Neural crest cell (in vitro differentiated cells): ENCODE measurements at places on chromosomes 13 and 19.

DNA sequence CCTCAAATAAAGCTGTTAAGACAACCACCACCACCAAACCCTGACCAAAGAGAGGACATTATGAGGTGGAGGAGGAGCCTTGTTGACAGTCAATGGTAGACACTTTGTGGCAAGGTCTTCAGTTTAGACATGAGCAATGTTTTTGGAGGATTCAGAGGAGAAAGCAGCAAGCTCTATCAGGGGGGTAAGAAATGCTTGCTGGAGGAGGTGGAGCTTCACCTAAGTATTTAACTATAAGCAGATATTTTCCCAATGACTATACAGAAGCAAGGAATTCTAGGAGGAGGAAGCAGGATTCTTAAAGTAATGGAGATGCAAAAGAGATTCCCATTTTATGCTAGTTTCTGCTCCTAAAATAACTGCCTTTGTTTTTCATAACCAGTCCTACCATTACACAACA, 74.2 kb downstream of the TRPC4 start:
- no peak for DNase-seq

- peak; percentile 88 for DNase-seq
Observed at GRCh38 chr19:45693106-45693788, 781 bp downstream of the QPCTL start.

DNA sequence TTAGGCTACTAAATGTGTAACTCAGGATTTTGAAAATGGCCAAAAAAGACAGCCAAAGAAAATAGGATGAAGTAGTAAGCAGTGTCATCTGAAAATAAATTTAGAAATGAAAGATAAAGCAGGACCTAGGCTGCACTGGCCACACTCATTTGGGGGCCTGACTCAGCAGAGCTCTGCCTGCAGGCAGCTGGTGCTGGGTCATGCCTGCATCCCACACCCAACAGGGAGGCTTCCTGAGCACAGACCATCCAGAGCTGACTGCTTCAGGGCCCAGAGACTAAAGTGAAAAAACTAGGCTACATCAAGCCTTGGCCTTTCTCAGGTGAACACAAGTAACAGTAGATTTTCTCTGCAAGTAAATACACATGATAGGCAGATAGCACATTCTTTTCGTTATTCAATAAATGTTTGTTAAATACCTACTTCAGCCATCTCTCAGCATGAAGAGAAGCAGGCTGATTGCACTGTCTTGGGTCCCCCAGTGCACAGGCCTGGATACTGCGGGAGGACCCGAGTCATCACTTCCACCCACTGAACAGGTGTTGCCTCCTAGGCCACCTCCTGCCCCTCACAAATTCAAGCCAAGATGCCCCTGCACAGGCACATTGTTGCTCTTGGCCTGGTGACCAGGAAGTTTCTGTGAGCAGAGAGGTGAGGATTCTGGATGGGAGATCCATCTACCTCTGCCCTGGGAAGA, 284.0 kb downstream of the OXGR1 start:
- DNase-seq, result no peak

DNA sequence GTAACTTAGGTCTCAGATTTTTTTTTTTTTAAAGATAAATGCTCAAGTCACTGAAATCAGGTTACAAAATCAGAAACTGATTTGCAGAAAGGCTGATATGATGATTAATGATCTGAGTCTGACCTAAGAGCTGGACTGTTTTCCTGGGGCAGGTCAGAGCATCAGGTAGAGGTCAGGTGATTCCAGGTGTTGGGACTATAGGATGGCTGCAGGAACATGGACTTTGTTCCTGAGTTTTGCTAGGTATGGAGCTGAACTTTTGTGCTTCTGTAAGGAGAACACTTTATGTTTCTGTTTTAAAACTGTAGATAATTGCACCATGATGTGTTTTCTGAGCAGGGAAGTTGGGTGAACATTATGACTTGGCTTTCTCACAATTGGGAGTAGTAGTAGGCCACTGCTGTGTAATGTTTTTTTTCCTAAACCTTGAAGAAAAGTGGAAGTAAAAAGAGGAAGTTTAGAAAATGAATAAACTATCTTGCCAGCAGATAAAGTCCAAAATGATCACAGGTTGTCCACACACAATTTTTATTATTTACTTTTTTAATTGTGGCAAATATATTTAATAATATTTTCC, 297.2 kb downstream of the DCT start:
- no peak for DNase-seq

- no peak for DNase-seq
Observed at GRCh38 chr19:28067882-28068281, 1145.1 kb downstream of the UQCRFS1 start.

DNA sequence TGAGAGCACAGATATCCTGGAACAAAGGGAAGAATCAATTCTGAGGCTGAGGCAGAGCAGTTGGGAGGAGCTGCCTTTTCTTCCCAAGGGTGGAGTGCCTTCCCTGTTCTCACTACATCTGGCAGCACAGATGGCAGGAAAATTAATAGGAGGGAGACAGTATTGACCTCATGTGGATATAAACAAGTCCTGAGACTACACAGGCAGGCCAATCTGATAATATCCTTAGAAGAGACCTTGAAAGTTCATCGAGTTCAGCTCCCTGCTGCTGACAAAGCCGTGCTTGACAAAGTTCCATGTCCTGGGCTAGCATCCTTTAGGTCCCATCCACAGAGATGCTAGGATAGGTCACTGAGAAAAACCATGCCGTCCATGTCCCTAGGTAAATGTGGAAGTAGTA, 1451.5 kb downstream of the EFNB2 start:
- no peak for DNase-seq

GRCh38 chr13:112651311-112651710, 38.5 kb upstream of the ATP11A start:
- no peak for DNase-seq

GRCh38 chr13:48586591-48587103, 53.8 kb upstream of the RCBTB2 start:
- no peak for DNase-seq

DNA sequence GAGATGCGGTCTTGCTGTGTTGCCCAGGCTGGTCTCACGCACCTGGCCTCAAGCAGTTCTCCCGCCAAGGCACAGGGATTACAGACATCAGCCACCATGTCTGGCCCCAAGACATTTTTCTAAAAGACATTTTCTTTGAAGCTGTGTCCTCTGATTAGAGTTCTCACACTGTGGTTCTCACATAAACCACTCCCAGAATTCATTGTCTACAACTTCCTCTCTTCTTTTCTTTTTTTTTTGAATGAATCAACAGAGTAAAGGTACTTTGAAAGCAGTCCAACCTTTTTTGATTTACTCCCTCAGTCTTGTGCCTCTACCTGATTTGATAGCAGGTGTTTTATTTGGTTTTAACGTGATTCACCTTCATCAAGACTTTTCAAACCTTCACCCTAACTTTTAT, 14.3 kb upstream of the SHD start:
- no peak for DNase-seq

DNA sequence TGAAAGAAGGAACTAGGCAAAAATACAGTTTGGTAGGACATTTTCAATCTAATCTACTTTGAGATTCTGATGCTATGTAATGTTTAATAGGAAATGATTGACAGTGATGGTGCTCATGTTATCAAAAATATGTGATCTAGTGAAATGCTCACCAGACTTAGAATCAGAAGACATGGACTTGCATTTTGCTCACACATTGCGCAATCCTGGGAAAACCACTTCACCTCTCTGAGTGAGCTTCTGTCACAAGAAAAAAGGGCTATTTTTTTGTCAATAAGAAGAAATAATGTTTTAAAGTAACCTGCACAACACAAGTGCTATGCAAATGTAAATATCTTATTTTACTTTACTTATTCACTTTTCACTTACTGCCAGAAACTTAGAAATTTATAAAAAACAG, 380.9 kb upstream of the HTR2A start:
- no peak for DNase-seq

DNA sequence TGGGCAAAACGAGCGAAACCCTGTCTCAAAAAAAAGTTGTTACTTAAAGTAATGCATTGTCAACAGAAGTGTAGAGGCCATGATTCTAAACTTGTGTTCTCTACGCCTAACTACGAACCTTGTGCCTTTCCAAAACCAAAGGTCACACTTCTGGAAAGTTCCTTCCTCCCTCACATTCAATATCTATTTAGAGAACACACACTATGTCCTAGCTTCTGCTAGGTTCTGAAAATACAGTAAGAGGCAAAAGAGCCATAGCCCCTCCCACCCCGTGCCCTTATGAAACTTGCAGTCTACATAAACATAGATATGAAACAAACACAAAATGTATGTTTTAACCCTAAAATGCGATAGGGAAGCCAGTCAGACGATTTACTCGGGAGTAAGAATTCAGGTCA, 36.4 kb downstream of the RNF6 start:
- no peak for DNase-seq

DNA sequence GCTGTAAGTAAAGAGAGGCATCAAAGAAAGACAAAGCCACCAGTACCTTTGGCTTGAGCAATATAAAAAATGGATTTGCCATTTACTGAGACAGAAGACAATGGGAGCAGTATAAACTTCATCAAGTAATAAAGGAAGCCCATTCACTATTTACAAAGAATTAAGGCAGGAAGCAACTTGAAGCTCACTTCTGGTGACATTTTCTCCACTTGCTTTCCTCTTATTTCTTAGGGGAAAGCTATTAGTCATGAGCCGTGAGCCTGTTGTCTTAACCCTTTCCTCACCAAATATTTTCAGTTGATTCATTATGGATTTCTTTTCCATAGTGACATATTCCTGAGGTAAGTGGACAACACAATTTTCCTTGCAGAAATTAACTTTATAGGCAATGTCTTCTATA, 156.8 kb downstream of the DNAJC3 start:
- no peak for DNase-seq

DNA sequence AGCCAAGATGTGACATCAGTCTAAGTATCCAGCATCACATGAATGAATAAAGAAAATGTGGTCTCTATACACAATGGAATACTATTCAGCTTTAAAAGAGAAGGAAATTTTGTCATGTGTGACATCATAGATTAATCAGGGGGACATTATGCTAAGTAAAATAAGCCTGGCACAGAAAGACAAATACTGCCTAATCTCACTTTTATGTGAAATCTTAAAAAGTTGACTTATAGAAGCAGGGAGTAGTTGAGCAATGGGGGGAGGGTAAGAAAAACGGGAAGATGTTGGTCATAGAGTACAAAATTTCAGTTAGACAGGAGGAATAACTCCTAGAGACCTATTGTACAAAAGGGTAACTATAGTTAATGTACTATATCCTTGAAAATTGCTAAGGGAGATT, 10.4 kb upstream of the LCP1 start:
- DNase-seq, result no peak

GRCh38 chr19:4504891-4505569, 13.3 kb downstream of the PLIN4 start:
- no peak for DNase-seq

- no peak for DNase-seq
Observed at GRCh38 chr13:38412266-38412665, 62.6 kb downstream of the UFM1 start.

DNA sequence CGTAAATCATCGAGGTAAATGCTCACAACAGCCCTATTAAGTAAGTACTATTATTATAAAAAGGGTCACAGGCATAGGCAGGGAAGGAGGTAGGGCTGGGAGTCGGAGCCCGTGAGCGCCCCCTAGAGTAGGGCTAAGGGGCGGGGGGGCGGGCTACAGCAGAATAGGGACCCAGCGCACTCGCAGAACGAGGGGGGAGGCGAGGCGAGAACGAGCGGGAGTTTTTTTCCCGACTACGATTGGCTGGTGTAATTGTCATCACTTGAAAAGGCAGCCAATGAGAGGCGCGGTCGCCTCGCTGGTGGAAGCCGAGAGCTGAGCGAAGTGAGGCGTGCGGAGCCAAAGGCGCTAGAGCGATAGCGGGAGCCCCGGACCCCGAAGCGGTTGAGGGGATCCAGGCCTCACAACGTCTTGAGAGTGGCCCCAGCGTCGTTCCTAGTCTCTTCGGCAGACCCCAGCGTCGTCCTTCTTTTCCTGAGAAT, 24.2 kb downstream of the KEAP1 start:
- DNase-seq, result peak; percentile 61

- no peak for DNase-seq
Observed at GRCh38 chr19:4773047-4773640, 18.4 kb upstream of the FEM1A start.

DNA sequence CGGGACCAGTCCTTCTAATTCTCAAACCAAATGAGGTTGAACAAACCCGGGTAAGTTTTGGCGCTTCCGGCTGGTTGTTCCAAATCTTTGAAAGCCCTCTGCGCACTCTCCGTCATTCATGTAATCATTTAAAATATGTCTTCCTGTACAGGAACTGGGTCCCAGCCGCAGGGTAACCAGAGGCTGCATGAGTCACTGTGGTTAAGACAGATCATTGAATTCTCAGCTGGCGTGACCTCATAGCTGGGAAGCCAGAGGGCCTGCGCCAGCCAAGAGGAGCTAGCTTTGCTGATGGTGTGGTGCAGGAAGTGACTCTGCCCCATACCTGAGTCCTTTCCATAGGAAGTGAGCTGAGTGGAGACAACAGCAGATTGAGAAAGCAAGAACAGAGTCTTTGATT, 135.2 kb downstream of the TSHZ3 start:
- DNase-seq, result no peak

DNA sequence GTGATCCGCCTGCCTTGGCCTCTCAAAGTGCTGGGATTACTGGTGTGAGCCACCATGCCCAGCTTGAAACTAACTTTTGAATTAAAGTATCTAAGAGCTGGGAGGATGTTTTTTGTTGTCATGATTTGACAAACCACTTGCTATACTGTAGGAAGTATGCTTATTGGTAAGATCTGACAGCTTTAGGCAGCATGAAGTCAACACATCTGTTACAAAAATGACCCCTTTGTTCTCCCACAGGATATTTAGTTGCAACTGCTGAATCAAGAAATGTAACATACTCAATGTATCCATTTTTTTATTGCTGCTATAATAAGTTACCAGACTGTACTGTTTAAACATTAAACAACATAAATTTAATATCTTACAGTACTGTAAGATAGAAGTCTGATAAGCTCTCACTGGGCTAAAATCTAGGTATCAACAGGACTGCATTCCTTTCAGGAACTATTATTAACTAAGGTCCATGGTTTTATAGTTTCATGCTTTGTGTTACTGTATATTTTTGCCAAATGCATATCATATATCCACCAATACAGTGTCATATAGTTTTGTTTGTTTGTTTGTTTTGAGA, 22.8 kb upstream of the LRP3 start:
- no peak for DNase-seq
